ENCODE measurements at places on chromosomes 13 and 19. TPM values are rescaled to one million over a fixed set of nuclear protein-coding genes. Genes with fewer than 3 reads are reported as not detected.

OXGR1 gene
- not detected for total RNA-seq

IFNL1 gene
- not detected for total RNA-seq

ZNF222 gene
- total RNA-seq: 1.4 TPM

NLRP11 gene
- not detected for total RNA-seq

CEACAM21 gene
- 14.9 TPM for total RNA-seq

OPA3 gene
- total RNA-seq: 12.0 TPM

ALKBH7 gene
- 23.7 TPM for total RNA-seq

MAMSTR gene
- total RNA-seq: 0.67 TPM

CDX2 gene
- total RNA-seq: not detected

WDR87 gene
- total RNA-seq: not detected

CPB2 gene
- not detected for total RNA-seq

LHB gene
- total RNA-seq: not detected

MEIOSIN gene
- not detected for total RNA-seq

AP1M2 gene
- not detected for total RNA-seq

KLK3 gene
- total RNA-seq: not detected

PLVAP gene
- 6.3 TPM for total RNA-seq

RNF113B gene
- not detected for total RNA-seq

NLRP5 gene
- total RNA-seq: not detected

MRPS31 gene
- total RNA-seq: 20.6 TPM

MRPL54 gene
- total RNA-seq: 106 TPM

IGFL3 gene
- total RNA-seq: not detected

ZNF101 gene
- 9.6 TPM for total RNA-seq

LILRB1 gene
- total RNA-seq: not detected

SIAH3 gene
- total RNA-seq: not detected

PRKCG gene
- not detected for total RNA-seq

ICAM4 gene
- total RNA-seq: 0.40 TPM

RFPL4A gene
- not detected for total RNA-seq

GRIN2D gene
- 0.64 TPM for total RNA-seq

GRIN3B gene
- total RNA-seq: 2.6 TPM

DOCK6 gene
- 124 TPM for total RNA-seq

SULT2B1 gene
- not detected for total RNA-seq

KCTD12 gene
- total RNA-seq: 244 TPM

GAS6 gene
- total RNA-seq: 27.9 TPM

ONECUT3 gene
- total RNA-seq: not detected

FBXL12 gene
- 21.1 TPM for total RNA-seq

CYP4F3 gene
- not detected for total RNA-seq

CGB3 gene
- not detected for total RNA-seq

FCHO1 gene
- total RNA-seq: 3.3 TPM

ZNF880 gene
- 12.8 TPM for total RNA-seq

ZNF583 gene
- total RNA-seq: 2.6 TPM

MEGF8 gene
- 22.0 TPM for total RNA-seq

PBX4 gene
- not detected for total RNA-seq

DLEU7 gene
- total RNA-seq: not detected

SLC15A1 gene
- total RNA-seq: not detected

ZNF486 gene
- total RNA-seq: 8.1 TPM

PRSS57 gene
- not detected for total RNA-seq

TNFSF9 gene
- total RNA-seq: 1.0 TPM

ZNF729 gene
- total RNA-seq: not detected

All from mammary microvascular endothelial cell (primary cell).